Skeletal muscle tissue (tissue), 5 donors: ENCODE measurements at places on chromosomes 2 and 18. TPM values are rescaled to one million over a fixed set of nuclear protein-coding genes. Genes with fewer than 3 reads are reported as not detected.

Gene C2orf78
- not detected for total RNA-seq

Gene RAB1A
- total RNA-seq: 58.5 TPM

Gene NEB
- total RNA-seq: 833 TPM

Gene PNO1
- 11.0 TPM for total RNA-seq

Gene HOXD4
- 1.0 TPM for total RNA-seq

Gene TBR1
- not detected for total RNA-seq

Gene DSG3
- total RNA-seq: not detected

Gene GNAL
- total RNA-seq: 2.6 TPM

Gene ZBTB7C
- total RNA-seq: 2.6 TPM

Gene TCF23
- 0.52 TPM for total RNA-seq

Gene UNC80
- total RNA-seq: 2.1 TPM
